ENCODE measurements at places on chromosomes 3 and 15. TPM values are rescaled to one million over a fixed set of nuclear protein-coding genes. Genes with fewer than 3 reads are reported as not detected.
A peak's percentile ranks its signal among the peaks of the same experiment; 100 is the strongest.

DNA sequence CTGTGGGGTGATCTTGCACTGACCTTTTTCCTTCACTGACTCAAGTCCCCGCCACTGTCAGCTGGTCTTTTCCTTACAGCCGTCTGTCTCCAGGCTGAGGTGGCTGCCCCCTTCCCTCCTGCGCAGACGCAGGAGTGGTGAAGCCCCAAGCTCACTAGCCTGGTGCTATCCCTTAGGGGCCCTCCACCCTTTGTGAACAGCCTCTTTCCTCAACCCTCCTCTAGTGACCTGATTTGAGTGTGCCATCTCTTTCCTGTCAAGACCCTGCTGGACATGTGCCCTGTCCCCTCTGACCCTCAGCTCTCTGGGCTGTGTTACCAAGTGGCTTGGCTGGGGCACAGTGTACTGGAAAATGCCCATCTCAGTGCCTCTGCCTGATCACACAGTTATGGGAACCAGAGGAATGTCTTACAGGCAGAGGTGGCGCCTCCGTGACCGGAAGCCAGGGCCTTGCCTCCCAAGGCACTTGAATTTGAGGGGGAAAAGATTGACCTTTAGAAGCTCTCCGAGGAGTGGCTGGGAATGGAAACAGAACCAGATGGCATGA lies 8.7 kb downstream of the KBTBD13 start:
- ATAC-seq = no peak

- ATAC-seq = peak; percentile 86
These were observed 62.5 kb upstream of the TAMM41 start for GRCh38 chr3:11908981-11909698.

STXBP5L gene
- not detected for total RNA-seq

GRCh38 chr15:92656089-92656488 lies 514 bp upstream of the FAM174B start:
- ATAC-seq = peak; percentile 5

SNX22 gene
- total RNA-seq = 0.77 TPM

CD86 gene
- 1.8 TPM for total RNA-seq

- no peak for ATAC-seq
These were observed 22.8 kb downstream of the KLHL25 start for GRCh38 chr15:85771781-85772445.

NEK11 gene
- total RNA-seq = 3.1 TPM

DNA sequence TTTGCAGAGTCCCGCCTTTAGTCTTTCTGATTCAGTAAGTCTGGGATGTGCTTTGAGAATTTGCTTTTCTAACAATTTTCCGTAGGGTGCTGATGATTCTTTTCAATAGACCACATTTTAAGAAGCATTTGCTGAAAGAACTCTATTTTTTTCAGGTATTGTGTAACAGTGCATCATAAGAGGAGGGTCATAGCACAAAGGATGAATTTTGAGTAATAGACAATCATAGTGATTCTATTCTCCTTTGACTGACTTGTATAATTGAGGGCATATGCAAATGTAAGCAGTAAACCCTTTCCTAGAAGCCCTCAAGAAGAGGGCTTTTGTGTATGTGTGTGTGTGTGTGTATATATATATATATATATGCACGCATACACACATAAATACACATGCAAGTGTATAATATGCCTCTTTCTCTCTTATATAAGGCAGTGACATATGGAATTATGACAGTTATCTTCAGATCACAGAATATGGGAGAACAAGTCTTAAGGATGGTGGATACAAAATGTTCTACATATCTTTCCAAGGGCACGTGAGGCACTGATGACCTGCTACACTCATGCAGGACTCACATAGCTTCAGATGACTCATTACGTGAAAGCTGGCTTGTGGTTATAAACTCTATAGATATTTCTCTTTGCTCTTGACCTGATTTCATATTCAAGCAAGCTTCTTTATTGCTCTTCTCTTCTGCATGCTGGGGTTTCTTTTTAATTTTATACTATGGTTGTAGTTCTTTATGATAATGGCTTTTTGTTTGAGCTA lies 6.5 kb upstream of the PLSCR1 start:
- peak; percentile 75 for ATAC-seq

GRCh38 chr15:101325263-101326025 lies 30.4 kb upstream of the SNRPA1 start:
- no peak for ATAC-seq

DNA sequence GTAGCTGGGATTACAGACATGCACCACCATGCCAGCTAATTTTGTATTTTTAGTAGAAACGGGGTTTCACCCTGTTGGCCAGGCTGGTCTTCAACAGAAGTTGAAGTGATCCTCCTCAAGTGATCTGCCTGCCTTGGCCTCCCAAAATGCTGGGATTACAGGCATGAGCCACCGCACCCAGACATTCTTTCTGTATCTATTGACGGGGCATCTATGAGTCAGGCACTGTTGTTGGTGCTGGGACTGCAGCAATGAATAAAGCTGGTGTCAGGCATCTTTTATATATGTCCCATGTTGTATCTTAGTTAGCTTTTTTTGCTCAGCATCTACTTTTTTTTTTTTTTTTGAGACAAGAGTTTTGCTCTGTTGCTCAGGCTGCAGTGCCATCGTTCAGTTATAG lies 47.6 kb upstream of the ULK4 start:
- ATAC-seq = no peak

FBN1 gene
- 0.91 TPM for total RNA-seq

SLC12A8 gene
- 1.5 TPM for total RNA-seq

DNA sequence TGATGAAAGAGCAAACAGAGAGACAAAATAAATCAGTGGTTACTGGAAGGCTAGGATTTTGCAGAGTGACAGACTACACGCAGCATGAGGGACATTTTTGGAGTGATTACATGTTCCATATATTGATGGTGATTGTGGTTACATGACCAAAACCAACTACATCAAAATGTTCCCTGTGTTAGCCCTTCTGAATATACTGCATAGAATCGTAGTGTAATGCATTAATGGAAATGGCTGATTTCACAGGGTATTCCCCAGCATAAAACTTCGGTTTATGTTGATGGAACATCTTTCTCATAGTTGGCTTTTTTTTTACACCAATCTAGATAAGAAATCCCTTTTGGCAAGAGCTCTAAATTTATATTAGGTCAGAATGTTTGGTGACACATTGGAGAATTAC lies 191.3 kb upstream of the CMC1 start:
- peak; percentile 38 for ATAC-seq

- ATAC-seq = no peak
These were observed 966 bp upstream of the PKM start for GRCh38 chr15:72231833-72232478.
